Esophagus muscularis mucosa (tissue), 4 donors: ENCODE measurements at places on chromosomes 12 and 14. TPM values are rescaled to one million over a fixed set of nuclear protein-coding genes. Genes with fewer than 3 reads are reported as not detected.

DNA sequence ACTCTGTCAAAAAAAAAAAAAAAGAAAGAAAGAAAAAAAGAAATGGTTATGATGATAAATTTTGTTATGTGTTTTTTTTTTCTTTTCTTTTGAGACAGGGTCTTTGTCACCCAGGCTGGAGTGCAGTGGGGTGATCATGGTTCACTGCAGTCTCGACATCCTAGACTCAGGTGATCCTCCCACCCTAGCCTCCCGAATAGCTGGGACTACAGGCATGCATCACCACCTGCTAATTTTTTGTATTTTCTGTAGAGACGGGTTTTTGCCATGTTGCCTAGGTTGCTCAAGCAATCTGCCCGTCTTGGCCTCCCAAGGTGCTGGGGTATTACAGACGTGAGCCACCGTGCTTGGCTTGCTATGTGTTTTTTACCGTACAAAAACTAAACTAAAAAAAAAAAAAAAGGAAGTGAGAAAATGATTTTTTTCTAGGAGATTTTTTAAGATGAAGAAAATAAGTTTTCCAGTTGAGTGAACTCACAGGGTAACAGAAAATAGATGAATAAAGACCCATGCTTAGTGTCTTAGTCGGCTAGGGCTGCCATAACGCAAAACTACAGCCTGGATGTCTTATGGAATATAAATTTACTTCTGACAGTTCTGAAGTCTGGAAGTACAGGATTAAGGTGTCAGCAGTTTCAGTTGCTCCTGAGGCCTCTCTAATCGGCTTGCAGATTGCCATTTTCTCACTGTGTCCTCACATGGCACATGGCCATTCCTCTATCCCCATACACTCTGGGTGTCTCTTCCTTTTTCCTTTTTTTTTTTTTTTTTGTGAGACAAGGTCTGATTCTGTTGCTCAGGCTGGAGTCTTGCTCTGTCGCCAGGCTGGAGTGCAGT lies 13.2 kb upstream of the APOF start:
- no peak overlapping the region for H3K27ac ChIP-seq
- H3K4me1 ChIP-seq: no peaks in the 10 kb centered on the region
- DNase-seq: no peak
- H3K27me3 ChIP-seq: no peaks in the 10 kb centered on the region

TOGARAM1 gene
- total RNA-seq: 17.9 TPM

ATF7IP gene
- 26.8 TPM for total RNA-seq

- H3K27me3 ChIP-seq: no peaks in the 10 kb centered on the region
- H3K27ac ChIP-seq: no peak overlapping the region
- H3K4me1 ChIP-seq: no peaks in the 10 kb centered on the region
- no peak for DNase-seq
- H3K4me3 ChIP-seq: no peak overlapping the region
- no peaks in the 10 kb centered on the region for H3K36me3 ChIP-seq
Observed at GRCh38 chr12:120936197-120936596, 32.0 kb upstream of the SPPL3 start.

CCDC197 gene
- total RNA-seq: not detected

GRCh38 chr14:90849787-90850444 lies 33.7 kb upstream of the TTC7B start:
- H3K36me3 ChIP-seq: no peaks in the 10 kb centered on the region
- DNase-seq: no peak
- H3K4me3 ChIP-seq: no peak overlapping the region

KRT3 gene
- total RNA-seq: not detected
